ENCODE measurements at places on chromosomes 6 and 20.

DNA sequence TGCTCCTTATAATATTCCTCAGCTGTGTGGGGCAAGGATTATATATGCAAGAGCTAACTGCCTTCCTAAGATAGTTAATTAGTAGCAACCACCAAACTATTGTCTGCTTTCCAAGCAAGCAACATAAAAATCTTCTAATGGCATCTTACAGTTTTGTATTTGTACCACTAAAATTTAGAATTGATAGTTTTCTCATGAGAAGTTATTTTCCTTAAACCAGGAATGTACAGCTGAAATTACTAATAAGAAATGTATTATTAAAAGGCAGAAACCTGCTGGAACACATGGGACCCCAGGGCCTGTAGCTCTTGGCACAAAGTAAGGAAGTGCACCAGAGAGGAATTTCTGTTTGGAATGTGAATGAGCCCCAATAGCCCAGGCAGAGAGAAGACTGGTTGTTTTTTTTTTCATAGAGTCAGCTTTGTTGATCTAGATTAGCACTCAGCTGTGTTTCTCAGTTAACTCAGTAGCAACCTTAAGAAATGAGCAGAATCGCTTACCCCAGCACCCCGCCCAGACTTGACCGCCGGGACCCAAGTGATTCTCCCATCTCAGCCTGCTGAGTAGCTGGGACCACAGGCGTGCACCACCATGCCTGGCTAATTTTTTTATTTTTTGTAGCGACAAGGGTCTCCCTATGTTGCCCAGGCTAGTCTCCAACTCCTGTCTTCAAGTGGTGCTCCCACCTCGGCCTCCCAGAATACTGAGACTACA, 2.6 kb downstream of the MGME1 start:
- no peak for DNase-seq

- DNase-seq, result no peak
Measured at GRCh38 chr6:52195886-52196285, 9.7 kb downstream of the IL17A start.

- DNase-seq, result no peak
Measured at GRCh38 chr20:15760001-15760621, 813.1 kb downstream of the KIF16B start.

GRCh38 chr6:85680388-85680787, 37.7 kb upstream of the SYNCRIP start:
- DNase-seq, result no peak

DNA sequence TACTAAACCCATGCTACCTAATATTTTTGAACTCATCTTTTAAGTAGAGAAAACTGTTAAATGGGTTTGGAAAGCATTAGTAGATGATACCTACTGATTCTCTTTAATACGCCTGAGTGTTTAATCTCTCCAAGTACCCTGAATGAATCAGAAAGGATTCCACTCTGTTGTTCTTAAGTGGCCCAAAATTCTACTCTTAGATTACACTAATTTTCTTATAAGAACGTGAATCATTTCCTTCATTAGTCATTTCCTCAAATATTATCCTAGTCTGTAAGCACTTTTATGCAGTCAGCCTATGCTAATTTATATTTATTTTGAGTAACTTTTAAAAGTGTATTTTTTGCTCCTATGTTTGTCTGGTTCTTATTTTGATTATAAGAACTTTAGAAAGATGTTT, 380.0 kb downstream of the BTBD9 start:
- DNase-seq, result no peak

GRCh38 chr20:17619351-17620093, 49.6 kb downstream of the DSTN start:
- DNase-seq, result no peak

- DNase-seq, result no peak
Measured at GRCh38 chr6:36655085-36655724, 23.3 kb upstream of the CDKN1A start.

DNA sequence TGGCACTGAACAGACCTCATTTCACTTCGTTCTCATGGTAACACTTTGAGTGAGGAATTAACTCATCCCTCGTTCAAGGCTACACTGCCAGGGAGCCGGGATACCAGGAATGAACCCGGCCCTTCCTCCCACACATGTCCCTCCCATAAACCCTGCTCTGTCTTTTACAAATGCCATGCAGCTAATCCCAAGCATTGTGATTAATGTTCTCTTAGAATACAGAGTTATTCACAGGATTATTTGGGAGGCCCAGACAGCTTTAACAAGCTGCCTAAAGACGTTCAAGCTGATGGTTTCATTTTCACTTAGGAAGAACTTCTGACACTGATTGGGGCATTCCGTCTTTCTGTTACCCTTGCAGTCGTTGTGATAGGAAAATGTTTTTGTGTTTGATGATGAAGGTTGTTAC, 42.5 kb upstream of the CD83 start:
- no peak for DNase-seq

GRCh38 chr20:14997791-14998190, 660.4 kb upstream of the FLRT3 start:
- DNase-seq, result no peak

- DNase-seq, result no peak
Measured at GRCh38 chr20:37288091-37288490, 1.4 kb upstream of the MANBAL start.

DNA sequence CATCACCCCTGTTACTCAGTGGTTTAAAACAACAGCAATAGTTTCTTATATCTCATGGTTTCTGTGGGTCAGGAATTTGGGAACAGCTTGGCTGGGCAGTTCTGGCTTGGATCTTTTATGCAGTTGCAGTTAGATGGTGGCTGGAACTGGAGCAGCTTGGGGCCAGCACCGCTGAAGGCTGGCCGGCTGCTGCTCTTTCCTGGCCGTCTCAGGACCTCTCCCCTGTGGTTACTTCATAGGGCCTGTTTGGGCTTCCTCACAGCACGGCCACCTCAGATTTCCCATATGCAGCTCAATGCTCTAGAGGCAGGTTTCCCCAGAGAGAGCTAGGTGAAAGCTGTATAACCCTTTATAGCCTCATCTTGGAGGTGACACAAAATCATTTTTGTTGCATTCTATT, 15.6 kb downstream of the PKIG start:
- DNase-seq, result no peak

- peak; percentile 66 for DNase-seq
Measured at GRCh38 chr20:1664911-1665310, 7.3 kb upstream of the SIRPG start.

GRCh38 chr6:38973178-38974057, 75.2 kb upstream of the GLP1R start:
- DNase-seq, result peak; percentile 12

DNA sequence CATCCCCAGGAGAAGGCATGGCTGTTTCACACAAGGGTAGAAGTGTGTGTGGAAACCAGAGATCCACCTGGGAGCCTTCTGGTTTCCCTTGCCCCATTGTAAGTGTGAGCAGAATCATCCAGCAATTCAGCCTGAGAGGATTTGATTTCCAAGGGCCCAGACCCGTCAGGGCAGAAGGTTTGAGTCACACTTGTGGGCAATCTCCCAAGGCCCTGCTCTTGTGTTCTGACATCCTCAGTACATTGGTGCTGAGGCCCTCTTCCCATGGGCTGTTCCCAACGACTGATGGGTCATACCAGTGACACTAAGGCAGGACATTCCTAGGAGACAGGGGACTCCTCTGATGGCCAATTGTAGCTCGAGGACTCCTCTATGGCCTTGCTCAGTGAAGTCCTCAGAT, 58.2 kb upstream of the POLR1H start:
- DNase-seq, result no peak

- DNase-seq, result no peak
Measured at GRCh38 chr20:58666702-58667101, 15.6 kb downstream of the STX16 start.

DNA sequence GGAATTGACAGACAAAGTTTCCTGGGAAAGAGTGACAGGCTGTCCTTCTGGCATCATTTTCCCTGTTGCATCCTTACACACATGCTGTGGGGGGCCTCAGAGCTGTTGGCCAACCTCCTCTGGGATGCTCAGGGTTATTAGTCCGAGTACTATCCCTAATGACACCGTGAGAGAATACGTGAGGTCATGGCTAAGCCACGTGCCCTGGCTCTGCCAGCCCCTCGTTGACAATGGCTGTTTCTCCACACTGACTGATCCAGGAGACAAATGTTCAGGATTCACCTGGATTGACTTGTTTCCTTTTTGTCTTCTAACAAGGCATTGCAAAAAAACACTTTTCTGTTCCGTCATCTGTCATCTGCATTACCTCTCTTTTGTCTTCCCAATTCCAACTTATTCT, 604.6 kb downstream of the TFAP2A start:
- no peak for DNase-seq

GRCh38 chr6:152118678-152119077, 311.2 kb downstream of the ESR1 start:
- no peak for DNase-seq

DNA sequence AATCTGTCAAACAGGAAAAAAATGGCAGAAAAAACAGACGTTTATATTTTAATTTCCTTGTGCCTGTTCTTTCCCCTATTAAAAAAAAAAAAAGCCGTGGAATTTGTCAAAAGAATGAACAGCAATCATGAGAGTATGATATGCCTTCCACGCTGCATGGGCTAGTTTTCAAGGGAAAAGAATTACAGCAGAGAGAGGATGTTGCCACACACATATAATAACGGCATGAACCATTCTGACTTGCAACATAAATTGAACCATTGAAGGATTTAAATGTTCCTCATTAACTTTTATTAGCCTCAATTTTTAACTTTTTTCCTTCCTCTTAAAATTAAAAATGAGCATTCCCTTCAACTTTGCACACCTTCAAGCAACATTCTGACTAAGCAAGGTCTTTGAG, 301.8 kb downstream of the FOXC1 start:
- no peak for DNase-seq

GRCh38 chr20:51400051-51400926, 142.2 kb downstream of the NFATC2 start:
- peak; percentile 78 for DNase-seq

- no peak for DNase-seq
Measured at GRCh38 chr6:16425881-16426615, 187.7 kb downstream of the GMPR start.

GRCh38 chr6:37897321-37897720, 77.8 kb downstream of the ZFAND3 start:
- no peak for DNase-seq

DNA sequence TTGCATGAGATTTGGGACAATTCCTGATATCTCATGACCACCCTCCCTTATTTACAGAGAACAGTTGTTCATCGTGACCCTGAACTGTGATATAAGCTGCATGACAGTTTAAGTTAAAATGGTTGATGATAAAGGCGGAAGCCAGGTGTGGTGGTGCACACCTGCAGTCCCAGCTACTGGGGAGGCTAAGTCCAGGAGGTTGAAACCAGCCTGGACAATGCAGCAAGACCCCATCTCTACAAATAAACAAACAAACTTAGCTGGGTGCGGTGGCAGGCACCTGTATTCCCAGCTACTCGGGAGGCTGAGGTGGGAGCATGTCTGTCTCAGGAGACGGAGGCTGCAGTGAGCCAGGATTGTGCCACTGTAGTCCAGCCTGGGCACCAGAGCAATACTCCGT, 24.1 kb downstream of the COL20A1 start:
- no peak for DNase-seq

- DNase-seq, result no peak
Measured at GRCh38 chr6:151196555-151196954, 43.2 kb upstream of the AKAP12 start.

- no peak for DNase-seq
Measured at GRCh38 chr6:82458147-82458546, 94.5 kb downstream of the TPBG start.

DNA sequence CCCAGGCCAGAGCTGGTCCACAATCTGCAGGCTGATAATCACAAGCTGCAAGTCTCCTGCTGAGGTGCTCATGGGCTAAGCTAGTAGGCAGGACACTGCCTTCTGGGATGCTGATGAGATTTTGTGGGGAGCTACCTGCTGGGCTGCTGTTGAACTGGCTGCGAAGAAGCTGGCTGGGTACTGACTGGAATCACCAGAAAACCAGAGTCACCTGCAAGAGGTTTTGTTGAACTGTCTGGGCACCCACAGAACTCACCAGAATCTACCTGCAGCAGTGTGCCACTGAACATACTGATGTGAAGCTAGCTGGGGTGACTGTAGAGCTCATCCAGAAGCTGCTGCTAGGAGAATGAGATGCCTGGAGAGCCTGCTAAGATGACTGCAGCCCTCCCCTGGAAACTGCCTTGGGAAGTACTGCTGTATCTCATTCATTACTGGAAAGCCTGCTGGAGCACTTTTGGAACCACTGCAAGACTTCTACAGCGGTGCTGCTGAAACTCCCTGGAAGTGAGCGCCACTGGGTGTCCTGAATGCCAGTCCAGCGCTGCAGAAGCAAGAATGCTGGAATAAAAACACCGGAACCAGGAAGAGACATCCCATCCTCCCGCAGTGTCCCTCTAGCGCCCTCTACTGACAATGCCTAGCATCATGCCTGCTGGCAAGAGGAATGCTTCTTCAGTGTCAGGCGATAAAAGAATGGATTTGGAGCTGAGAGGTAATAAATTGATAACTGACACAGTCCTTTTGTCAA, 64.9 kb upstream of the ARHGAP18 start:
- peak; percentile 47 for DNase-seq

DNA sequence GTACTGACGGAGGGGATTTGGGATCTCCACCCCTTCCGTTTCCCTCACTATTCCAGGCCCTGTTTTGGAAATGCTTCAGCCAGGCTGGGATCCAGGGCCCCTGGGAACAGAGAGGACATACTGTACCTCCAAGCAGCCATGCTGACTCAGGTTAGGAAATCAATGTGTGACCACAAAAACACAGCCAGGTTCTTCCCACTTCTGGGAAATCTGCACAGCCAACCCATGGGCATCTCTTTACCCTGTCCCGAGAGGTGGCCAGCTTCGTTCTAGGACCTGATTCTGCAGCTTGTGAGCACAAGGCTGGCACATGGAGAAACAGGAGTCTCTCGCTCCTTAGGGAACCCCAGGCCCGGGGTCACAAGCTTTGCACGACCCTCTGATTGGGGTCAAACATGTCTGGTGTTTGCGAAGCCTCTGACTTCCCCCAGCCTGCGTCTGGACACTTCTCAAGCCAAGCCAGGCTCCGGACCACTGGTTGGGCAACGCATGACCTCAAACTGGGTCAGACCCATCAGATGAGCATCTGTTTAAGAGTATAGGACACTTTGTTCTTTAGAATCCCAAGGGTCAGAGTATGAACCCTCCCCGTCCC, 8.3 kb upstream of the TTPAL start:
- no peak for DNase-seq

GRCh38 chr6:130781557-130781956, 45.6 kb upstream of the SMLR1 start:
- DNase-seq, result no peak

- DNase-seq, result no peak
Measured at GRCh38 chr20:49656304-49656703, 57.4 kb downstream of the B4GALT5 start.

Measured in stimulated activated CD4-positive, alpha-beta T cell treated with anti-CD3 and anti-CD28 coated beads, Interleukin-1b, Interleukin-23, amount 100 ng/mL, for 48 hours (primary cell).